ENCODE measurements at places on chromosomes 5 and 9.

DNA sequence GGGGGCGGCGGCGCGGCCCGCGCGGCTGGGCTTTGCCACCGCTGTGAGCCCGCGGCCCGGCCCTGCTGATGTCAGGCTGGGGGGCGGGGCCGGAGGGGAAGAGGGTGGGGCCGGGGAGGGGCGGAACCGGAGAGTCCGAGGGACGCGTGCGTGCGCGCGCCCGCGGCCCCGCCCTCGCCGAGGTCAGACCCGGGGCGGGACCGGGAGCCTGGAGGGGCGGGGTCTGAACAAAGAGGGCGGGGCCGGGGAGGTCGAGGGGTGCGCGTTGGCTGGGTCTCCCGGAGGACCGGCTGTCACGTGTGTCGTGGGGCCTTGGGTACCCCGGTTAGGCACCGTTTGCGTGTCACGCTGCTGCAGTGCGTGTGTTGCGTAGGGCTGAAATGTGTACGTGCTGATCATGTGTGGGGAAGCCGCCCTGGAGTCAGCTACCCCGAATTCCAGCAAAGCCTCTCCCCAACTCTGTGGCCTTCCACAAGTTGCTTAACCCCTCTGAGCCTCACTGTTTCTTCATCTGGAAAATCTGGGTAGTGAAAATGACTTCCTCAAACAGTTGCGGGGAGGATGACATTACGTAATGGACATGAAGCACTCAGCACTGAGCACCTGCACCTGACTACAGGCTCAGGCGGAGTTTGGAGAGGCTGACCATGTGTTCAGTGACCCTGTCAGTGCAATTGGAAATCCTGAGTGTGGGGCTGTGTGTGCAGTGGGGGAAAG is at the start of gene RALGDS:
Gene RALGDS (minus strand): TSS at position 43 of the 717 bp plus-strand sequence. CDS start 86 bp downstream, outside the sequence.
- peak; percentile 89 for DNase-seq

DNA sequence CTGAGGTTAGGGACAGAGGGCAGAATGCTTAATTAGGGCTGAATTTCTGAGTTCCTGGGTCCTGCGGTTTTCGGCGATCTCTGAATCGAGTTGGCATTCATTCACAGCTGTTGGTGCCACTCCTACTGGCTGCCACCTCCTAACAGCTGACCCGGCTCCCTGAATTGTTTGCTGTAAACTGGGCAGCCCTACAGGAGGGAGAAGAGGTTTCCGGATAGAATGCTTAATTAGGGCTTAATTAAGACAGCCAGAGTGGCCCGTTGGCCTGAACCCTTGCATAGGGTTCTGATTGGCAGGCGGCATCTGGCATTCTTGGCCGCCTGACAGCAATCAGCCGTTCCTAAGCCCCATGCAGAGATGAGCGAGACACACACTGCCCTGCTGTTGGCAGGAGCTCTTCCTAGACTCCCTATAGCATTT is 25.7 kb downstream of the FRMPD1 start:
- DNase-seq, result no peak

DNA sequence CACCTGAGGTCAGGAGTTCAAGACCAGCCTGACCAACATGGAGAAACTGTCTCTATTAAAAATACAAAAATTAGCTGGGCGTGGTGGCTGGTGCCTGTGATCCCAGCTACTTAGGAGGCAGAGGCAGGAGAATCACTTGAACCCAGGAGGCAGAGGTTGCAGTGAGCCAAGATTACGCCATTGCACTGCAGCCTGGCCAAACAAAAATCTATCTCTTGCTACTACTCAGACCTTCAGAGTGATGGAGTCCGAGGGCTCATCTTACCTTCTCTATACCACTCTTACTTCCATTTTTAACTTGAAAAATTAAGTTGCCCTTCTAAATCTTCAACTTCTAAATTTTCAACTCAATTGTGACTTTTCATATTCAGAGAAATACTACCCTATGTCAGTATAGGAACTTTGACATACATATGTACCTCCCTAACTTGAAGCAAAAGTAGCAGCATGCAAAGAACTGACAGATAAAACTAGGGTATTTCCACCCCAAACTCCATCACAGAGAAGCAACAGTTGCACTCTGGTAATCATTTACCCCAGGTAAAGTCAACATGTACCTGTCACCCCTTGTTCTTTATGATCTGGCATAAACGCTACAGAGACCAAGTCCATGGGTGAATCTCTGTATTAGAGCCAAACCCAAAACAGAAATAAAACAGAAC is 11.4 kb downstream of the ZFAND5 start:
- DNase-seq, result no peak

GRCh38 chr9:97710356-97711222 is 13.4 kb upstream of the XPA start:
- DNase-seq, result no peak

DNA sequence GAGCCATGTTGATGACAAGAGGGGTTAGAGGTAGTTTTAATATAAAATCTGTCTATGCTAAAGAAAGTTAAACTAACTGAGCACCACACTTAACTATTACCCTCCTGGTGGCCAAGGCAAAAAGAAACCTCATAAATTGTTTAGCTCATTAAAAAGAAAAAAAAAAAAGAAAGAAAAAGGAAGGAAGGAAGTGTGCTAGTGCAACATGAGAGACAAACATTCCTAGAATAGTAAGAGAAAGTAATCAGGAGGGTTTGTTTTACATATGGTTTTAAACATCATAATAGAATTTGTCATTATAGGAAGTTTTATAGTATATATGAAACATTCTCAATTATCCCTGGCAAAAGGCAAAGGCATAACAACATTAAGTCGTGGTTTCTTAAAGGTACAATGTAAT is 152.3 kb downstream of the SNX18 start:
- DNase-seq, result no peak

GRCh38 chr5:39599721-39600431 is 175.1 kb upstream of the DAB2 start:
- DNase-seq, result no peak

GRCh38 chr9:114855488-114855887 is 49.6 kb upstream of the TNFSF15 start:
- DNase-seq, result no peak

DNA sequence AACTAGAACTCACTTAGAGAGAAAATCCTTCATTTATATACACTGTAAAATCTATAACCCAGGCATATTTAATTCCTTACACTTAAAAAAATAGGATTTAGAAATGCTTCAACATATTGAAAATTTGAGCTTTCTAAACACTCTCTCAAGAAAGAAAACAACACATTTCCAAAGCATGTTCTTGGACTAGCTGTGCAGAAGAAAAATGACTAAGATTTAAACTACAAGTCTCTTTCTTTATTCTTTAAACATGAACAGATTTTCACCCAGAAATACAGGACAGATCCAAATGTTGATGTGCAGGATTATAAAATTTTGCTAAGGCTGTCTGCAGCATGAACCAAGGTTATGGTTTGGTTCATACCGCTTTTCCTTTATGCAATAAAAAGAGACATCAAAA is 77.7 kb upstream of the TUSC1 start:
- no peak for DNase-seq

GRCh38 chr9:136823136-136824046 is 15.6 kb downstream of the RABL6 start:
- no peak for DNase-seq

Measured in stimulated activated CD4-positive, alpha-beta T cell treated with anti-CD3 and anti-CD28 coated beads, Interleukin-15, amount 100 ng/mL, for 1 hour (primary cell).